NCI-H187 (cell line): ENCODE measurements at places on chromosomes 7 and 10.

DNA sequence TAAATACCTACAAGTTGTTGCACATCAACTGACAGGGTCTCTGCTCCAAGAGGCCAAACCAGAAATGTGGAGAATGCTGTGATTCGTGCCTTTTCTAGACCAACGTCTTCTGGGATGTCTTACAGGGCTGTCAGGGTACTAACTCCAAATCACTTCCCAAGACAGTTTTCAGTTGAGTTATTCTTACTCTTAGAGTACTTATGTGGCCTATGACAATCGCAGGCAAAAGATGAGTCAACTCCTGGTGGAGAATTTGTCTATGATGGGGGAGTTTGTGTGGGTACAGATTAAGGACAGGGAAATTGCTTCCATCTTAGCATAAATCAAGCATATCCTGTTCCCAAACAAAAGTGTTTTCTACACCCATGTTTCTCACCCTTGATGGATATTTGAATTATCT, 734.8 kb downstream of the TNS3 start:
- no peak for DNase-seq

DNA sequence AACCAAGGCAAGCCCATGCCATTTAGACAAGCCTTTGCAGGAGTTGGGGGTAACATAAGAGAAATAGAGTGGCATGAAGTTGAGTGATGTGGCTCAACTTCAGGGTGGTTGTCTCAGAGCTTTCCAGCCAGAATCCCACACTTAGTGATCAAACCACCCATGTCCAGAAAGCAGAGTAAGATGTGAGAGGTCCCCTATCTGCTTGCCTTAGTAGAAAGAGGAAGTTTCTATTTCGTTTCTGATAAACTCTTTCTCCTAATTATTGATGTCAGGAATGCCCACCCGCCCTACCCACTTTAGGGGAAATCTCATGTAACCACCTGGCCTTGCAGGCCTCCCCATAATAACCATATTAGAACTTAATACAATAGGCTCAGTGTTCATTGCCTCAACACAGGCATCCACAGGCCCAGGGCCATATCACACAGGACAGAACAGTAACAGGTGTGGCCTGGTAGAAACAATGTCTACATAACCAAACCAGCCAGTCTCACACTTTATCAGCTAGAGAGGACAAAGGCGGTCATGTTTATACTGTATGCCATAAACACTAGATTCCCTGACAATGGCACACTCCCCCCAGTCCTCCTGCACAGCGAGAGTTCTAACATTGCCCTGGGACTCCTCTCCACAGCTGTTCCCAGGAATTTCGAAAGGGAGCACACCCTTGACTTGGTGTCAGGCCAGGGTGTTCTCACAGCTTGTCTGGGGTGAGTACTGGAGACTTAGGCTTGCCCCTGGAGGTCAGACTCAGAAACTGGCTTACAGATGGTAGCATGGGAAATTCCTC, 364.4 kb downstream of the CXCL12 start:
- no peak for DNase-seq

DNA sequence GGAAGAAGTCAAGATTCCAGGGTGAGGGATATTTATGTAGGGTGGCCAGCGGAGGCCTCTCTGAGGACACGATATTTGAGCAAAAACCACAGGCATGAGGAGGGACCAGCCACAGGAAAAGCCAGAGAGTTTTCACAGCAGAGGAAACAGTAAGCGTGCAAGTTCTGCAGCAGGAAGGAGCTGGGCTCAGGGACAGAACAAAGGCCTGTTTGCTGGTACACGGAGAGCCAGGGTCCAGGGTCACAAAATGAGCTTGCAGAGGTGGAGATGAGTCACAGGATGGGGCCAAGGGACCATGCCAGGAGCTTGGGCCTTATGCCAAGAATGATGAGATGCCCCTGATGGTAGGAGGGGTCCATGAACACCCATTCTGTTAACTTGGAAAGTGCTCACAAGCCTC, 283.5 kb downstream of the PLXNA4 start:
- DNase-seq = no peak

DNA sequence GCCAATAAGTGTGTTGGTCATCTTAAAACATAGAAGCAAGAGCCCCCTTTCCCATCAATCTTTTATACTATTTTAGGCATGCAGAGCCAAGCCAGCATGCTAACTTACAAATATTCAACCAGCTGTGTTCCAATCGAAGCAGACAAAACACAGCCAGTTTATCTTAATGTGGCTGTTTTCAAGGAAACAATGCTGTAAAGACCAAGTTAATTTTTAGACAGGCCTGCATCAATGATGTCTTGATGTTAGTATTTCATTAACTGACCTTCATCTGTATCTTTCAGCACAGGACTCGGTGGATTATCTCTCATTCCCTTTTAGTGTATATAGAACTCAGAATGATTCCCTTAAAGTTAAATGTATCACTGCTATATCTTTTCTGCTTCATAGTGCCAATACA, 262.0 kb upstream of the ZWINT start:
- no peak for DNase-seq

DNA sequence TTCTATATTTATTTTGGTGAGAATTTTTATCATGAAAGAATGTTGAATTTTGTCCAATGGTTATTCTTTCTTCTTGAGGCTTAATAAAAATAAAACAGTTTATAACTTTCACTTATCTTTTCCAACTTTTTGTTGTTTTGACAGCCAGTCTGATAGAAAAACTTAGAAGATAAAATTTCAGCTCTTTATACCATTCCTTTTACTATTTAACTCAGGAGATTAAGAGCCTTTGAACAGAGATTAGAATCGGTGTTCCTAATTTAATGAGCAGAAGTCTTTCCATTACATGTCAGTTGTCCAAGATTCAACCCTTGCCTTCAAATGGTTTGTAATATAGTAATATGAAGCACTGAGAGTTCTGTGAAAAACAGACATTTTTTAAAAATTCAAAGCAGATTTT, 97.8 kb upstream of the SEC61G start:
- DNase-seq = no peak

DNA sequence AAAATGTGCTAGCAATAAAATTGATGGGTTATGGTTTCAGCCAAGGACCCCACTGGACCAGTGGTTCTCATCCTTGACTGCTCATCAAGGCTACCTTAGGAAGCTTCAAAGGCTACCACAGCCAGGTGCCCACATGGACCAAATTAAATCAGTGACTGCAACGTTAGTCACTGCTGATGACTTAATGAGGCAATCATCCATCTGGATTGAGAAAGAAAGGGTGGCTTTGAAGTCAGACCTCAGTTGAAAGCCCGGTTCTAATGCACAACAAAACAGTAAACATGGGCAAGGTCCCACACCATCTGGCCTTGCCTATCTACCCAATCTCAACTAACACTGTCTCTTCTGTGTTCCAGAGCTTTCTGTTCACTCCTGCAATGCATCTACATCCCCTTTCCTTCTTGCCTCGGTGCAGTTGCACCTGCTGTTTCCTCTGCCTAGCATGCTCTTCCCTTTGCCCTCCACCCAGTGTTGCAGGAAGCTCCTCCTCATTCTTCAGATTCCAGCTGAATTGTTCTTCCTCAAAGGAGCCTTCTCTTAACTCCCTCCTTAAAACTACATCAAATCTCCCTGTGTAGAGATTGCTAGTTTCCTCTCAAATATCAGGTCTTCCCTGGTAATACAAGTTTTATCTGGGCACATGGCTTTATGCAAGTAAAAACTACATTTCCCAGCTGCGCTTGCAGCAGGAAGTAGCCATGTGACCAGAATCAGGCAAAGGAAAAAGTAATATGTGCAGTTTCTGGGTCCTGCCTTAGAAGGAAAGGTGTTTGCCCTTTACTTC, 10.3 kb upstream of the KCNK18 start:
- no peak for DNase-seq

DNA sequence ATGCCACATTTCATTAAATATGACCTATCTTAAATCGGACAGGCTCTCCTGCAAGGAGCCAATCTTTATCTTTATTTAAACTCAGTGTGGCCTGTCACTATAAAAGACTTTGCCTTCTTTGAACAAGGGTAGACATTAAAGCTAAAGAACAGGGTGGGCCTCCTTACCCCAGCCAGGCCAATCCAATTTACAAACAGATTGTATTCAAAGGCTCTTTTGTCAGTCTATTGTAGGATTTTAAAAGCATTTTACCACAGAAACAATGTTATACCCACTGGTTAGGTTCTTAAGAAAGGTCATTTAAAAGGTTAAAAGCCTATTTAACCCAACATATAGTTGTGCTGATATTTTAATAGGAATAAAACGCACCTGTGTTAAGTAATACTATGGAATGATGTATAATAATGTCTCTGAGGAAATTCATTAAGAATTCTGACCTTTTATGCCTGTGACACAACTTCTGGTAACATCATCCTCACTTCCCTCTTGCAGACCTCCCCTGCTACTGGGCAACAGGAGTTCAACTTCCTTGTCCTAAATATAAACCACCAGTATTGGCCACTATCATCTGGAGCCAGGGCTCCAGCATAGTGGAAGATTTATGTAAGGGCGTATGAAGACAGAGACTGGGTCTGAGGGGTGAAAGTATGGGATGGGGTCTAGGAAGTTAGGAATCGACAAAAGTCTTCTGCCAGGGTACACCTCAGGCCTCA, 32.5 kb downstream of the MTERF1 start:
- DNase-seq = no peak

- DNase-seq = no peak
Observed at GRCh38 chr7:133360201-133360600, 107.3 kb downstream of the EXOC4 start.

DNA sequence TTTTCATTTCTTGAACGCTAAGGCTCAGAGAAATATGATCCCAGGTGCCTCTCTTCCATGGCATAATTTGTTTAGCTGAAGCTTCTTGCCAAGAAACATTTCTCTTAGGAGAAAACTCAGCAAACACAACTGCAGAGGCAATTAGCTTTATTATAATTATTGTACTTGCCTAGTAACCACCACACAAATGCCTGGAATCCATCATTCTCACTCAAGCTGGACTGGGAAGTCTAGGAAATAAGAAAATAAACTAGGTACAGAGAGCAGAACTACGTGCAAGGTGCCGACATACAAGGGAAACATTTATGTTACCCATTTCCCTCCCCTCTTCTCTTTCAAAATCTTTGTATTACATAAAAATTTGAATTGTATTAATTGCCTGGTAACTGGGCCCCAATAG, 15.1 kb downstream of the SLC35B4 start:
- DNase-seq = no peak

- DNase-seq = no peak
Observed at GRCh38 chr7:68800316-68800715, 798.0 kb upstream of the AUTS2 start.

DNA sequence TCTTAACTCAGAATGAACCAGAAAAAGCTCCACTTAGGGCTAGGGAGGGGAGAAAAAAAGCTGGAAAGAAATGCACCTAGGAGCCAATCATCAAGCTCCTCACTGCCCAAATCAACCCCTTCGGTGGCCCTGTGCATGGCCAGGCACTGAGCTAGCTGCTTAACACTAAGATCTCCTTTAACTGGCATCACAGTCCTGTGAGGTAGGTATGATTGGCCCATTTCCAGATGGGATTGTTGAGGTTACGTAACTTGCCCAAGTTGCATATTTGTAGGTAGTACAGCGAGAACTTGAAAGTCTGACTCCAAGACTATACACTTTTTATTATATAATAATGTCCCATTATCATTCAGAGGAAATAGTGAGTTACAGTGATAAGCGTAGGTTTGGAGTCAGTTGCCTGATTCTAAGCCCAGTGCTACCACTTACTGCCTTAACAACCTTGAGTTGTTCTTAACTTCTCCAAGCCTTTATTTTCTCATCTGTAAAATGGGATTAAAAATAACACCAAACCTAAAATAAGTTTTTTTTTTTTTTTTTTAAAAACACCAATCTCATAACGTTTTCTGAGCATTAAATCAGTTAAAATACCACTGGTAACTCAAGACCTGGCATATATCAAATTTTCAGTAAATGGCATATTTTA, 37.2 kb upstream of the ACSL5 start:
- no peak for DNase-seq

GRCh38 chr7:115306586-115306985, 384.7 kb downstream of the MDFIC start:
- no peak for DNase-seq

GRCh38 chr10:22489975-22490374, 144.7 kb downstream of the SPAG6 start:
- no peak for DNase-seq

- no peak for DNase-seq
Observed at GRCh38 chr10:113859261-113859660, 4.8 kb downstream of the NHLRC2 start.

- DNase-seq = no peak
Observed at GRCh38 chr10:81872206-81872862, 2.7 kb upstream of the NRG3 start.

DNA sequence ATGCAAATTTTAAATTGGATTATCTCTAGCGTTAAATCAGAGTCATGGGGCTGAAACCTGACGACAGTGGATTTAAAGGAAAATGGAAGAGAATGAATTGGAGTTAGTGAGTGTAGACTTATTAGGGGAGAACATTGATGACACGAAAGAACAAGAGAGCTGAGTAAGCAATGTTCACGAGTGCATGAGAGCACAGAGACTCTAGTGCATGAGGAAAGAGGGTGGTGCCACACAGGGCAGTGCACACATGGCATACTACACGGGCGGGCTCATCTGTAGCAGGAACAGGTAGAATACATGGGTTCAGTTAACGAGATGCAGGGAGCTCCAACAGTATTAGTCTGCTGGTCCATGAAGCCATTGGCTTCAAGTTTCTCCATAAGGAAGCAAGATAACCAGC, 53.9 kb downstream of the USP6NL start:
- DNase-seq = no peak

- no peak for DNase-seq
Observed at GRCh38 chr10:130453721-130454542, 317.7 kb downstream of the GLRX3 start.
